ENCODE measurements at places on chromosomes 7 and 10. TPM values are rescaled to one million over a fixed set of nuclear protein-coding genes. Genes with fewer than 3 reads are reported as not detected.

The TMEM213 gene
- total RNA-seq, result not detected

The CALY gene
- total RNA-seq, result not detected

The PDE6C gene
- total RNA-seq, result not detected

The FGFBP3 gene
- total RNA-seq, result 0.93 TPM

The PFKFB3 gene
- total RNA-seq, result 49.9 TPM

The SPDYE16 gene
- not detected for total RNA-seq

The STRIP2 gene
- total RNA-seq, result 5.8 TPM

The PNLIPRP3 gene
- not detected for total RNA-seq

The ITGB8 gene
- 13.9 TPM for total RNA-seq

The PRXL2A gene
- total RNA-seq, result 197 TPM

The VSIR gene
- total RNA-seq, result 53.8 TPM

The EMX2 gene
- 1.3 TPM for total RNA-seq

The GPR37 gene
- total RNA-seq, result 2.2 TPM

The TCAF2 gene
- total RNA-seq, result 18.5 TPM

The PNLIPRP2 gene
- total RNA-seq, result not detected

The VAX1 gene
- not detected for total RNA-seq

The PTER gene
- total RNA-seq, result 3.4 TPM

The TRIM50 gene
- not detected for total RNA-seq

The THAP5 gene
- 17.6 TPM for total RNA-seq

The AKAP9 gene
- total RNA-seq, result 37.7 TPM

The LIPJ gene
- total RNA-seq, result not detected

The OPALIN gene
- not detected for total RNA-seq

The CHST3 gene
- total RNA-seq, result 8.2 TPM

The C10orf105 gene
- total RNA-seq, result not detected

The TMEM273 gene
- total RNA-seq, result 11.6 TPM

The SKIDA1 gene
- total RNA-seq, result 1.2 TPM

The ERVW-1 gene
- not detected for total RNA-seq

The RAB11FIP2 gene
- 11.7 TPM for total RNA-seq

Data from glomerular endothelial cell (primary cell).